NCI-H446 (cell line): ENCODE measurements at places on chromosomes 13 and 19.

DNA sequence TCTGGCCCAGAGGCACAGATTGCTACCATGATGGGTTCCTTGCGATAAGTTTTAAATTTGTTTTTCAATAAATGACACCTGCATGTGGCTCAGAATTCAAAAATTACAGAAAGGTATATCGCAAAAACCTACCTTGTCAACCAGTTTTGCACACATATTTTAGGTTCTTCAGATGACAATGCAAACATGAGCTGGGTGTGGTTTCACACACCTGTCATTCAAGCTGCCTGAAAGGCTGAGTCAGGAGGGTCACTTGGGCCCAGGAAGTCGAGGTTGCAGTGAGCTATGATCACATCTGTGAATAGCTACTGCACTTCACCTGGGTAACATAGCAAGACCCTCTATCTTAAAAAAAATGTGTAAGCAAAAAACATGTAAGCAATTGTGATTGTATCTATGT, 56.1 kb downstream of the DNM2 start:
- DNase-seq, result no peak

DNA sequence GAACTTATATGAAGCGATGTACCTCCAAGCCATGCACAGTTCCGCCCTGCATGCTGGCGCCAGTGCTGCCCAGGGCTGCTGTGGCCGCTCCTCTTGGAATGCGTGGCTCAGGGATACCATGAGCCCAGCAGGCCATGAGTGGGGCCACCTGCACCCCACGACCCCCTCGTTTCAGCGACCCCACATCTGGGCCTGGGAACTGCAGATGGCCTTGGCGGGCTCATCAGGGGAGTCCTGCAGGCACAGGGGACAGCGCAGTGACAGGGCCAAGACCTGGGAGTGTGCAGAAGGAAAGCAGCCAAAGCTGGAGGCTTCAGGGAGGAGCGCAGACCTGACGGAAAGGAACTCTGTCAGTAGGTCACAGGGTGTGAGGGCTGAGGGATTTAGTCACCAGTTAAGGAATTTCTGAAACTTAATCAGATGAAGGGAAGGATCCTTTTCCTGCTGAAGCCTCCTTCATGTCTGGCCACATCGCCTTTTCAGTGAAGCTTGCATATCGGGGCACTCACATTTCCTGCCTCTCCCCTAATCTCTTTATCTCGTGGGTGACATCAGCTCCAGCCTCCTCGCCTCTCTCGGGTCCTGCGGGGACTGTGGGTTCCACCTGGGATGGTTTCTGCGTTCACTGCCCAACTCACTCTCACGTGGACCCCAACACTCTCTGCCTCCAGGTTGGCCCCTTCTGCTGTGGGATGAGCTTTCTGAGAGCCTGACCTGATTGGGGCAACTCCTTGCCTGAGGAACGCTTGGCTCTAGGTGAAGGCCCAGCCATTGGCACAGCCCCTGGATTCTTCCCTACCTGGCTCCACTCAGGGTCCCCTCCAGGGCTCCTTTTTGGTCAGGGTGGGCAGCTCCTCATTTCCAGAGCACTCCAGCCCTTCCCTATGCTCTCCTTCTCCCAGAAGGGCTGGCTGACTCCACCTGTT, 123.5 kb downstream of the CRYL1 start:
- no peak for DNase-seq

GRCh38 chr13:94177041-94177440, 302.4 kb downstream of the DCT start:
- DNase-seq, result no peak

DNA sequence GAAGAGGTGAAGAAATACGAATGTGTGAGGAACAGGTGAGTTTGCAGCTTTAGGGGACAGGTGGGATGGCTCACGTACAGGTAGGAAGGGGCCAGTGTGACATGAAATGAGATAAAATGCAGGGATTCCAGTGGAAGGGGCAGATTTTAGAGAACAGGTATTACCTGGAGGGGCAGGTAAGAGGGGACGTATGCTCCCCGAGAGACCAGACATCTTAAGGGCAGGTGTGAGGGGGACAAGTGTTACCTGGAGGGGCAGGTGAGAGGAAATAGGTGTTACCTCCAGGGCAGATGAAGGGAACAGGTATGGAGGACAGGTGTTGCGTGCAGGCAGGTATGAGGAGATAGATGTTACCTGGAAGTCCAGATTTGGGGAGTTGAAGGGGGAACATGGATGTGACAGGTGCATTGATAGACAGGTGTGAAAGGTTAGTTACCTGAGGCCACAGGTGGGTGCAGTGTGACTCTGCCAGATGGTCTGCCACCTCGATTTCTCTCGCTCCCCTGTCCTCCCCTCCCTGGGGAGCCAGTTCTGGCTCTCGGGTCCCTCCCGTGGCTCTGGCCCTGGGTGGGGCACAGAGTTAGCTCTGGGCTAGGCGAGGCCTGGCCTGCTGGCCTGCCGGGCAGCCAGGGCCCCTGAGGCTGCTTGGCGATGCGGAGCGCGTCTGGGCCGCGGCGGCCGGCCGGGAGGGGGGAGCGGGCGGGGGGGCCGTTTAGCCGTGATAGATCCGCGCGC, 2.1 kb downstream of the ERFL start:
- no peak for DNase-seq

DNA sequence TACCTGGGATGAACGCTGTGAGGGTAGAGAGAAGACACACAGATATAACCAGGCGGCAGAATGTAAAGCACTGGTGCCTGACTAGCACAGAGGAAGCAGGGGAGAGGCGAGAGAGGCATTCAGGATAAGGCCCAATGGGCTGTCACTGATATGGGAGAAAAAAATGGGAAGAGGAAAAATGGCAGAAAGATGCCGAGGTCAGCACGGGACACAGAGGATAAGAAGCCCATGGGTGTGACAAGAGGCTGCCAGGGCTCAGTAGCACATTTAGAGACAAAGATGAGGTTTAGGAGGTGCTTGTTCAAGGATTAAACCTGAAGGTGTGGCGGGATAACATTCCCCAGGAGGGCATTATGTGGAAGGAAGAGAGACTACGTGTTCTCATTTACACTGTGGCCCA, 5.6 kb downstream of the SMG9 start:
- DNase-seq, result no peak

- DNase-seq, result no peak
Measured at GRCh38 chr19:46866407-46867136, 5.8 kb downstream of the ARHGAP35 start.

GRCh38 chr13:25733001-25733491, 318.8 kb downstream of the SHISA2 start:
- no peak for DNase-seq

GRCh38 chr13:33026489-33027152, 10.4 kb downstream of the KL start:
- no peak for DNase-seq

- DNase-seq, result no peak
Measured at GRCh38 chr13:32212421-32212820, 102.7 kb downstream of the ZAR1L start.

GRCh38 chr13:21059641-21060337, 1.6 kb downstream of the LATS2 start:
- no peak for DNase-seq

DNA sequence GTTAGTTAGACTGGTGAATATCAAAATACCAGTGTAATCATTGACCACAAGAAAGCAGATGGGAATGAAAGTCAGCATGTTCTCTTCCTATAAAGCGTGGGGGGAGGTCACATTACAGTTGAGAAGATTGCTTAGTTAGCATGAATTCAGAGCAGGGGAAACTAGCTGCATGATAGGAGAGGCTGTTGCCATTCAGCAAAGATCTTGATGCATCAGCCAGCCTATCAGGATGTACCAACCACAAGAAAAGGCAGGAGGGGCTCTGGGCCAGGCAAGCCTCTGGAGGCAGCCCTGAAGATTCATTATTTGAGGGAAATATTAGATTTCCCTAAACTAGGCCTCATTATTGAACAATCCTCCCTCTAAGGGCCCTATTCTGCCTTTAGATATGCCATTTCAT, 5.0 kb upstream of the MTMR6 start:
- DNase-seq, result no peak

- no peak for DNase-seq
Measured at GRCh38 chr19:32459204-32459865, 53.8 kb downstream of the DPY19L3 start.
